ENCODE measurements at places on chromosomes 13 and 19.

DNA sequence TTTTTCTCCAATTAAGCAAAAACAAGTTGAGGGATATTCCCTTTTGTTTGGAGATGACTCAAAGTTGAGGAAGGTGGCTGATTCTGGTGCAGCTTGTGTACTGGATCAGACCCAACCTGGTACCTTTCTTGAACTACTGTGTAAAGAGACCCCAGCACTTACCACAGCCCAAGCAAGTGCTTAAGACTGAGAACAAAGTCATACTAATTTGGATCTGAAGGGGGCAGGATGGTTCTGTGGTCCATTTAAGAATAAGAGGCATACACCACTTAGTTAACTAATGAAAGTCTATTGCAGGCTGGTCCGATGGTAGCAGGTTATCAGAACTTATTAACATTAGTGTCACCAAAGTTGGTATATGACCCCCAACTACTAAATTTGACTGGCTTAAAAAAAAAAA lies 6.3 kb downstream of the THSD1 start:
- no peak for DNase-seq

DNA sequence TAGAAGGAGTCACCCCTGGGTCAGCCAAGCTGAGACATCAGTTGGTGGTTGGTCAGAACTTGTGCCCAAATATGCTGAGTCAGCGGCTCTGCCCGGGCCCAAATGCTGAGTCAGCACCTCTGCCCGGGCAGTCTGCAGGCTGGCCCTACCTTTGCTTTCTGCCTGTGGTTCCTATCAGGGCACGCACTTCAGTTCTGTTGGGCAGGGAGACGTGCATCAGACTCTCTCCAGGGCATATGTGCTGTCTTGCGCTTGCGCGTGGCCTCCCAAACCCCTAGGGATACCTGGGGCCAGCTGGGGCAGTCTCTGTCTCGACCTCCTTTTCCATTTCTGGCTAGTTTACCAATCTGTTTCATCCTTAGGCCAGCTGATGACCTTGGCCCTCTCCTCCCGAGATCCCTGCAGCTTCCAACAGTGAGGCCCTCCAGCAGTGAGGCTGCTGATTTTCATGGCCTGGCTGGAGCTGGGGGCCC lies 24.4 kb upstream of the LDLR start:
- no peak for DNase-seq

DNA sequence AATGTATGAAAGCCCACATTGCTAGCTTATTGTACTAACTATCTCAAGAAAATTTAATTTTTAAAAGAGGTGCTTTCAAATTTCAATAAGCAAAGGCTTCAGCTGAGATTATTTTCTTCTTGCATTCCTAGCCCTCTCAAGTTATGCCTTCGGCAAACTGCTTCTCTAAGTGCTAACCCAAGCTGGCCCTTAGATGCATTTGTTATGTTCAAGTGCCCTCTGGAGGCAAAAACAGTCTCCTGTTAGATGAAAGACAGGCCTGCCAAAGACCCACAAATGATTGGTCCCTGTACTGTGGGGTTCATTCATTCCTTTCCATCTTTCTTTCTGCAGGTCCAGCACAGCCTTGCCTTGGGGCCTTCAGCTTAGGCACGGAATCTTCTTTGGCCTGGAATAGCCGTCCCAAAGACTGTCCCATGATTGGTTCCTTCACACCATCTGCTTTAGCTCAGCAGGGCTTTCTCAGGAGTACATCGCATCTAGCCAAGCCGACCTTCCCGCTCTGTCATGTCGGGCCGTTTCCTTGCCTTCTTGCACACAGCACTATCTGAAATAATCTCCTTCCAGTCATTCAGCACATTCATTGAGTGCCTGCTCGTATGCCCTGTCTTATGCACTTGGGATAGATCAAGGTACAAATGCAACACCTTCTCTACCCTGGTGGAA lies 26.4 kb upstream of the TPTE2 start:
- DNase-seq: peak; percentile 35

GRCh38 chr13:41501281-41501680 lies 43.9 kb downstream of the RGCC start:
- no peak for DNase-seq

DNA sequence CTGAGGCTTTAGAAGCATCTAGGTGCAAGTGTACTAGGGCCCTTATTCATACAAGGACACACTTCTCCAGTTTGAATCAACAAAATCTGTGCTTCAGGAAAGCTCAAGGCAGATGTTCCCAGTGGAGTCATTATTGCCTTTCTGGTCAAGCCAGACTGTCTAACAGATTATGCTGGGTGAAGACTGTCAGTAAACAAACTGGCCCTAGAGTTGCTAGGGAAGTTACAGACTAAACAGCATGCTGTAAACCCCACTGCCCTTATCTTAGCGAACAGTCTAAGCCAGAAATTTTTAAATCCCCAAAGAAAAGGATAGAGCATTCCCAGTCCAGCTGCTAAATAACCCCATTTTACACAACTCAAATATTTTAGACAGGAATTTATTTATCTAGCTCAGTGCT lies 1701.3 kb upstream of the PRR20A start:
- peak; percentile 4 for DNase-seq

DNA sequence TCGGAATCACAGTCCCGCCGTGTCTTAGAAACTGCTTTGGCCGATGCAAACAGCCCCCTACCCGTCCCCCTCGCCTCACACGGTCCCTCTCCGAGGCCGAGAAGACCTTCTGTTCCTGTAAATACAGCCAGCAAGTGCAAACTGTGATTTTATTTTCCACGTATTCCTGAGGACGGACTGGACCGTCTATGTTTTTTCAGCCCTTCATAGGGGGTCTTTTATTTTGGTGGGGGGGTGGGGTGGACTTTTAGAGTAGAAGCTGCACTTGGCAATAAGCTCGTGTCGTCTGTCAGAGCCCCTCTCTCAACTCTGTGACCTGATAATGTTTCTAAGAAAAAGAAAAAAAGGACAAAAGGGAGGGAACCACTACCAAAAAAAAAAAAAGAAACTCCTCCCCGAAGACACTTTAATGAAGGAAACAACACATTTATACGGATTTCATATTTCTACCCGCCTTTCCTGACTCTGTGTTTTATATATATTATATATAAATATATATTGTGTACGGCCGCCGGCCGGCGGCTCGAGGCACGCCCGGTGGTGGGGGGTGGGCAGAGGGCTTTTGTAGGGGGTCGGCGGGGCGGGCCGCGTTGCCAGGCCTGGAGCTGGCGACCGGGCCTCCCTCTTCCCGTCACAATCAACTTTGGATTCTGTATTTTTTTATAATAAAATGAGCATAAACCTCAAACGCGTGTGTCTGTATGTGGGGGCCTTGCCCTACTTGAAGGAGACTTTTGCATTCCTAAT lies 15.2 kb downstream of the EFNA2 start:
- DNase-seq: no peak

DNA sequence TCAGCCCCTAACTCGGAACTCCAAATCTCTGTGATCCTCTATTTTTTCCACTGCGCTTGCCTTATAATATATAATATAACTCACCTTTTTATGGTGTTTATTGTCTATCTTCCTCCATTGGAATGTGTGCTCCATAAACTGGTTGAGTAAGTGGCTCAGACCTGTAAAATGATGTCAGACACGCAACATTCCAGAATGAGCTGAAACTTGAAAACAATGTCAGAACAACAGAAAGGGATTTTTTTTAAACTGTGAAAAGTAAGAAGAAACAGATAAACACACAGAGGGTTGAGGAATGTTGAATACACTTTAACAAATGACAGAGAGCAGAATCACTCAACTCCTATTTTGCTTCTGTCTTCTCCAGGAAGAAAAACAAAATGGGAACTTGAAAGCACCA lies 19.1 kb upstream of the FAM216B start:
- no peak for DNase-seq

- no peak for DNase-seq
These were observed 17.0 kb downstream of the ALOX5AP start for GRCh38 chr13:30752201-30752797.

- DNase-seq: no peak
These were observed 95.2 kb downstream of the SERP2 start for GRCh38 chr13:44468874-44469273.

- no peak for DNase-seq
These were observed 126.4 kb downstream of the TBC1D4 start for GRCh38 chr13:75355609-75356008.

GRCh38 chr13:100933841-100934240 lies 259.2 kb upstream of the TMTC4 start:
- no peak for DNase-seq

GRCh38 chr13:74288361-74288911 lies 154.2 kb upstream of the KLF12 start:
- peak; percentile 97 for DNase-seq

DNA sequence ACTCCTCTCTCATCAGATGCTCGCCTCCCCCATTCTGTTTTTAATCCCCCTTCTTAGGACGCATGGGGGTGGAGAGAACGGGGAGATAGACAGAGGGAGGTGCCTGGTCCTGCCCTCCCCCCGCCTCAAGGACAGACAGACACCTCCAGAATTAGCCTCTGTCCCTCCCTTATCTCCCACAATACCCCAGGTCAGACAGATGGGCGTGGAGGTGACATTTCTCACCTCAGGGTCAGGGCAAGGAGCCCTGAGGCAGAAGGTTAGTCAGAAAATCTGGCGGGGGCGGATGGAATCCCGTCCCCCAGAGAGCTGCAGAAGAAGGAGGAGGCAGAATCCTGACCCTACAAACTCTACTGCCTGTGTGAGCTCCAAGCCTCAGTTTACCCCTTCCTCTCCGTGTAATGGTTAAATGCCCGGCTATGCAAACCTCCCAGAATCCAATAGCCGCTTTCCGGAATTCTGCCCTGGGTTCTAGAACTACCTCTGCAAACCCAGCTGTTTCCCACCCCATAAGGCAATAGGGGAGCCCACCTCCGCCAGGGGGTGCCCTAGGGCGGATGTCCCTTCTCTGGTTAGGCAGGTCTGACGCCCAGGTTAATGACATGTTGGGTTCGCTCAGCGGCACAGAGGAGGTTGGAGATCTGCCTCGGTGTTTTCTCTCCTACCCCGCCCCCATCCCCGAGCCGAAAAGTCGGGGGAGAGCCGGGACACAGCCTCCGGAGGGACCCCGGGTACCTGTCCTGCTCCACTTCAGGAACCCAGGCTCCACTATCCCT lies 900 bp downstream of the PPP1R13L start:
- DNase-seq: no peak

GRCh38 chr13:35848336-35849255 lies 282.6 kb downstream of the DCLK1 start:
- DNase-seq: no peak

Measured in NCI-H1092 treated with DMSO at 0.1 percent for 48 hours (cell line).